T1000 (cell line): ENCODE measurements at places on chromosomes 12 and 14.

DNA sequence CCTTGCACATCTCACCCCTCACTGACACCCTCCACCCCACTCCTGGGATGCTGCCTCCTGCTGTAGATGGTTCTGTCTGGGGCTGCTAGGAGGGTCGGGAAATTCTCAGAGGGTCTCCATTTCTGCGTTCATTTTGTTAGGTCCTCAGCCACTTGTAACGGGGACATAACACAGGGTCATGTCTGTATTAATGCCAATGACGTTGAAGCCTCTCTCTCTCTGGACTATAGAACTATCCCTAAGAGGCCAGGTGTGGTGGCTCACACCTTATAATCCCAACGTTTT is 14.6 kb downstream of the SIVA1 start:
- no peak for DNase-seq

- no peak for DNase-seq
These were observed 40.2 kb upstream of the FBRSL1 start for GRCh38 chr12:132449565-132450417.

GRCh38 chr12:20393707-20394106 is 25.4 kb downstream of the PDE3A start:
- DNase-seq: no peak

- no peak for DNase-seq
These were observed 311.2 kb downstream of the AACS start for GRCh38 chr12:125376422-125376821.
